ENCODE measurements at places on chromosomes 16 and 17.

DNA sequence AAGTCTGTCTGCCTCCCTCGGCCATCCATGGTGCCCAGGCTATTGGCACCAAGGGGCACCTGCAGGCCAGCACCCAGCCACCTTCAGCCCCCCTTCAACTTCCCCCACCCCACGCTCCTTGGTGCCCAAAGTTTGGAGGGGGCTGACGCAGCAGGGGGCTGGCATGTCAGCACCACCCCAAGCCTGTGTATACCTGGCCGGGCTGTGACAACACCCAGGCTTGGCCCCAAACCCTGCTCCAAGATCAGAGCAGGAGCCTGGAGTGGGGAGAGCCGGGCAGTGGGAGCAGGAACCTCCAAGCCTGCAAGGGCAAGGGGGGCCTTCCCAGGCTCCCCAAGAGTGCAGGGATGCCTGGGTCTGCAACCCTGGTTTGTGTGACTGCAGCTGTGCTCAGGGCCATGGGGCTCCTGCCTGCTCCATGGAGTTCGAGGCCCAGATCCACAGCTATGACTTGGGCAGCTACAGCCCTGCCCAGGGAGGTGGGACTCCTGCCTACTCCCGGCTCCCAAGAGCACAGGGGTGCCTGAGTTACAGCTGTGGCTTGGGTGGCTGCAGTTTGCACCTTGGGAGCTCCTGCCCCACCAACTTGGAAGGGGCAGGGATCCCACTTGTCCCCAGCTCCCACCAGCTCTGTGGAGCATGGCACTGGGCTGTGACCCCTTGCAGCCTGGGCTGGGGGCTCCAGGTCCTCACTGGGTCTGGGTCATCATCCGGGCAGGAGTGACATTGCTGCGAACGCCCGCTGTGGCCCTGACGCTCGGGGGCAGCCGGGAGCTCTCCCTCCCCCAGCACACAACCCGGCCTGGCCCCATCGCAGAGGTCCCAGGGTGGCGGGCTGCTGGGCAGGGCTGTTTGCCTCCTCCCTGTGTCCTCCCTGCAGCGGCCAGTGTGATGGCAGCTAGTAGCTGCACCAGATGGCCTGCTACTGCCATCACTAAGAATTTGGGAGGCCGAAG lies 175.5 kb upstream of the SDK2 start:
- no peak for DNase-seq

DNA sequence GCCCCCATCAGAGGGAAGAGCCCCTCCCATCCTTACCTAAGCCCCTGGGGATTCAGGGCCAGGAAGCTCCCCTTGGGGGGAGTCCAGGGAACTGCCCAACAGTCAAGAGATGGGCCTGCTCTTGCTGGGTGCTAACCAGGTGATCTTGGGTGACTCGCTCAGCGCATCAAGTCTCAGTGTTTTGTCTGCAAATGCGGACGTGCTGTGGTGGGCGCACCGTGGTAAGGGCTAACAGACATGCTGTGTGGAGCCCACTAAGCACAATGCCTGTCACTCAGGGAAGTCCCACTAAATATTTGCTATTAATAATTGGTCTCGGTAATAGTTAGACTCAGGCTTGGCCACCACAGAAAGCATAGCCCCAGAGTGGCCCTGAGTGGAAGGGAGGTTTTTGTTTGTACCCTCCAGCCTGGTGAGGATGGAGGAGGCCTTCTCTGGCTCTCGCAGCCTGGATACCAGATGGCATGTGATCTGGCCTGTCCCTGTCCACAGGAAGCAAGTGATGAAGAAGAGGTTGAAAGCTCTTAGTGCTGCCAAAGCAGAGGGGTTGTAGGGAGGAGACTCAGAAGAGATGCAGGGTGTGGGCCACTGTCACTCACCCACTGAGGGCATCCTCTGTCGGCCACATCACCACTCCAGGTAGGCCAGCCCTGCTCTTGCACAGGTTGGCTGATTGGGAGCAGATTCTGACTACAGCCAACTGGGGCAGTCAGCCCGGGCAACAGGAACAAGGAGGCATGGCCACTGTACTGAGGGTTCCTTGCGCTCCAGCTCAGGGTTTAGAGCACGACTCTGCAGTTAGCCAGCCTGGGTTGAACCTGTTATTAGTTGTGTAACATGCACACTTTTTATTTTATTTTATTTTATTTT lies 69.8 kb upstream of the KSR1 start:
- no peak for DNase-seq

DNA sequence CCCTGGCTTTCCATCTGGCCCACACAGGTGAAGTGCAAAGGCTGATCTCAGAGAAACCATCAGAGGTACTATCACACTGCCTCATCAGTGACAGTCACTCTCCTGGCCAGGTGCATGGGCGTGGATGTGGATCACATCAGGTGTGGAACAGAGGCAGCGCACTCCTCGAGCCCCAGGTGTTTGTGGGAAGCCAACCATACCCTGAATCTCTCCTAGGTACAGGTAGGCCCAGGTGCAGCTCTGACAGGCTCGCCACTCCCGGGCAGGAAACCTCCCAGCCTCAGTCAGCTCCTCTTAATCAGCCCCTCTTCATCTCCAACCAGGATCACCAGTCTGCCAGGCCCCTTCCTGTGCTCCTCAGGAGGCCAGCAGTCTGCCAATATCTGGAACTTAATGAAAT lies 31.7 kb downstream of the TLE7 start:
- no peak for DNase-seq

DNA sequence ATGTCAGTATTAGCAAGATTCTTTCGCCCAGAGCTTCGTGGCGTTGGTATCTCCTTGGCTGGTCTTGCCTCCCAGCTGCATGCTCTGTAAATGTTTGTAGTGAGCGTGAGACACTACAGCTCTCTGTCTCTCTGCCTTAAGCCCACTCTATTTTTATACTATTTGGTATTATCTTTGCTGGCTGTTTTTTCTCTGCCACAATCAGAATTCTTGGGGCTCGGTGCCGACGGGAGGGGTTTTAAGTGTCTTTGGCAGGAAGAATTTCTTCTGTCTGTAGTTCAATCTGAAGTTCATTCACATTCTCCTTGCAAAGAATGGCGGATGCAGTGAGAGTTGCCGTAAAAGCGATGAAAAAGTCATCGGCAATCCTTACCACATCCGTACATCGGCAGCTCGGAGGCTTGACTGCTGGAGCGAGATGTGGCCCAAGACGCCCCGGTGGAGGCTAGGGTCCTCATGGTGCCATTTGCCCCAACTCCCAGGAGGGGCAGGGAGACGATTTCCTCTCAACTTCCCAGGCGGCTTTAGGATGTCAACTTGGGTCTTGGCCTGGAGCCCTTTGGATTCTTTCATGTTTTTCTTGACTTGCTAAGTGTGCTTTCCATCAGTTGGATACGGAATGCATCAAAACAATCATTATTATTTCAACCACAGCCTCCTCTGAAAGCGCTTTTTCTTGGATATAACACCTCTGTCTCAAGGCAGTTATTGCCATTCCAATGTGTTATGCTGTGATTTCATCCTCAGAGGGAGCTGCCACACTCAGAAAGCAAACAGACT lies 132.3 kb upstream of the SDK2 start:
- no peak for DNase-seq

DNA sequence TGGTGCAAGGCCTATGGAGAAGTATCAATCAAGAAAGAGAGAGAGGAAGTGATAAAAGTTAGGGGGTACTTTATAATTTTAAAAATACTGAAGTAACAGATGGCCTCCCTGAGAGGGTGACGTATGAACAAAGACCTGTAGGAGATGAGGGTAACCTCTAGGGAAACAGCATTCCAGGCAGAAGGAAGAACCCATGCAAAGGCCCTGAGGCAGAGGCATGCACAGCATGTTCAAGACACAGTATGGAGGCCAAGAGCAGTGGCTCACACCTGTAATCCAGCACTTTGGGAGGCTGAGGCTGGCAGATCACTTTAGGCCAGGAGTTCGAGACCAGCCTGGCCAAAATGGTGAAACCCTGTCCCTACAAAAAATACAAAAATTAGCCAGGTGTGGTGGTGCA lies 192.6 kb upstream of the AXIN2 start:
- no peak for DNase-seq

DNA sequence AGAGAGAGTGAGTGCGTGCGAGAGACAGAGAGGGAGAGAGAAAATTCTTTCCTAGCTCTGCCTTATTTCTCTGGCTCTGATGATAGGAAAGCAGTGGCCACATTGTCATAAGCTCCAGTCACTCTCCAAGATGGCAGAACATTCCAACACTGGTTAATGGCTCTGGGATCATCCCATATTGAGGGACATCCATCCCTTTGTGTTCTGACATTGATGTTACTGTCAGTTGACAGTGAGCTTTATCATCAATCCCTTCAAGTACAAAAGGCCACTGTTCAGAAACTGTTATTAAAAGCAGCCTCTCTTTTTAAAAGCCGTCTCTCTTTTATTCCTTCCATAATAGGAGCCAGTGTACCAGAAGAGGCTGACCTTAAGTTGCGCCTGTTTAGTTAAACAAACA lies 1084.9 kb upstream of the RBFOX1 start:
- DNase-seq, result no peak

DNA sequence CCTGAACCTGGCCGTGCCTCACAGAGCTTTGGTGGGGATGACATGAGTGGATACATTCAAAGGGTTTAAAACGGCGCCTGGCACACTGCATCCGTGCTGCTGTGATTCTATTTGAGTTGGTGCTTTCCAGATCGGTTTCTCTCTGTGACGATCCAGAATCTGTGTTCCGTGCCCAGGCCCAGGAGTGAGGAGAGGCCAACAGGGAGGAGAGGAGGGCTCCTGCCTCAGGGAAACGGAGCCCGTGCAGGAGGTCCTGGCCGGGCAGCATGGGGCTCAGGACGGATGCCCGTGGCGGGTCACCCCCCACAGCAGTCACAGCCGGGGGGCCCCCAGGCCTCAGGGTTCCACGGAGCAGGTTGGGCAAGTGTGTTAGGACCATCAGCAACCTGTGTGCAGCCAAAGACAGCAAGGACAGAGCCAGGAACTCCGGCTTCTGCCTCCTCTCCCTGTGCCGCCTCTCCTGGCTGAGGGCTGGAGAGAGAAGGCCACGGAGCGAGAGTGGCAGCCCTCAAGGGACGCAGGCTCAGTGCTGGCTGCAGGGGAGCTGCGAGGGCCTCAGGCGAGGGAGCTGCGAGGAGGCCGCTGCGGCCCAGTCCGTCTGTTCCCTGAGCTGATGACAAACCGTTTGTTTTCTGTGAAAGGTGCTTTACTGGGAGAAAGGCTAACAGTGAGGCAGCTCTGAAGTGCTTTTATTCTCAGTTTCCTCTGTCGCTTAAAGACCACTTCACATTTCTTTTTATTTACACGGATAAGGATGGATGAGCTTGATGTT lies 99.3 kb downstream of the METRNL start:
- DNase-seq, result no peak

DNA sequence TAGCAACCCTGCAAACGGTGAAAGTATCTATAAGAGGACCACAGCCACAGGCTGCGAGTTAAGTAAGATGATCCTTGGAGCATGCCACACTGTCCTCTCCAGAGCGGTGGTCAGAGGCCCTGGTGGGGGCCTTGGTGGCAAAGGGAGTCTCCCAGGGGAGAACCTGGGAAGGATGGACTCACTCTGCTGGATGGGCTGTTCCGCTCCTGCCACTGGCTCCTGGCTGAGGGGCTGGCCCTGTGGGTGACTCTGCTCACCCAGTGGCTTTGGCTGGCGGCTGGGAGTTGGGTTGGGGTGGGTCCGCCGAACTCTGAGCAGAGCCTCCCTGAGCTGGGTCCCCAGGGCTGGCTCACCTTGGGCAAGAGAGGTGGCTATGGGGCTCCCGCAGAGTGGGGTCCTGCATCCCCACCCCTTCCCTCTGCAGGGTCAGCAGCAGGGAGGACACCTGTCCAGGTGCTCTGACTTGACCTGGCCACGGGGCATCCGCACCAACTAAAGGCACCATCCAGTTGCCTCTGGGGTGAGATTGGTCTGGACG lies 7.3 kb downstream of the CDK5R1 start:
- DNase-seq, result no peak

DNA sequence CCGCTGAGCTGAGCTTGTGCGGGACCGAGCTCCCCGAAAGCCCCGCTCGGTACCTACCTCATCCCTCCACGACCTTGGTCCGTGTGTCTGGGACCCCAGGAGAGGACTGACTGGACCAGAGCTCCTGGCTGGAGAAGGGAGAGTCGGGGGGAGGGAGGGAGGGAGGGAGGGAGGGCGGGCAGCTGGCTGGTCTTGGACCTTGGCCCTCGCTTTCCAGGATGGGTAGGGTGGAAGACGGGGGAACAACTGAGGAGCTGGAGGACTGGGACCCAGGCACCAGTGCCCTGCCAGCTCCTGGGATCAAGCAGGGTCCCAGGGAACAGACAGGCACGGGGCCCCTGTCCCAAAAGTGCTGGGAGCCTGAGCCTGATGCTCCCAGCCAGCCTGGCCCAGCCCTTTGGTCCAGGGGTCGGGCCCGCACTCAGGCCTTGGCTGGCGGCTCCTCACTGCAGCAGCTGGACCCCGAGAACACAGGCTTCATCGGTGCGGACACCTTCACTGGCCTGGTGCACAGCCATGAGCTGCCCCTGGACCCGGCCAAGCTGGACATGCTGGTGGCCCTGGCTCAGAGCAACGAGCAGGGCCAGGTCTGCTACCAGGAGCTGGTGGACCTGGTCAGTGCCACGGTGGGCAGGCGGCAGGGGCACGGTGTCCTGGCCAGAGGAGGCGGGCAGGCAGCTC lies 553 bp downstream of the RHBDL1 start:
- DNase-seq, result no peak

DNA sequence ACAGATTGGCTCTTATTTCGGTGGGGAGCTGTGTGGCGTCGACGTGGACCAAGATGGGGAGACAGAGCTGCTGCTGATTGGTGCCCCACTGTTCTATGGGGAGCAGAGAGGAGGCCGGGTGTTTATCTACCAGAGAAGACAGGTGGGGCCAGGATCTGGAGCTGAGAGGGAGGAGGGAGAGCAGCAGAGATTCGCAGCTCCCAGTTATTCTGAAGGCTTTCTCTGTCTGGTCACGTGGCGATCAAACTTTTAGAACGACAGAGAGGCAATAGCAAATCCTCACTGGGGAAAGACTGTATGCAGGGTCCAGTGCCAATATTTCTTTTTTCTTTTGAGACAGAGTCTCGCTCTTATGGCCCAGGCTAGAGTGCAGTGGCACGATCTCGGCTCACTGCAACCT lies 22.2 kb downstream of the ITGAL start:
- DNase-seq, result no peak

GRCh38 chr16:48687421-48688038 lies 77.5 kb upstream of the N4BP1 start:
- DNase-seq, result no peak

DNA sequence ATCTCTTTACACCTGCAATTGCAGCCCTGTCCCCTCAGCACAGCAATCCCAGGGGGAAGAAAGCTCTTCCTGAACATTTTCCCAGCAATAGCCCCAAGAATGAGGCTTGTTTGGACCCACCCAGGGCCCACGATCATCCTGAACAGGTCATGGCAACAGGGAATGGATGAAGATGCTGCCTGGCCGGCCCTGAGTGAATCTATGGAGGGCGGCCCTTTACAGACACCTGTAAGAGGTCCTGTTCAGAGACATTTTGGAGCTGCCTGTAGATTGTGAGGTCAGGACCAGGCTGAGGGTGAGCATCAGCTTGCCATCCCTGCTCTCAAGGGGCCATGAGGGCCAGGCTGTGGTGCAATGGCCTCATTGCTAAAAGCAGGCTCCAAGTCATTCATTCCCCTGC lies 69.1 kb downstream of the COG7 start:
- no peak for DNase-seq

DNA sequence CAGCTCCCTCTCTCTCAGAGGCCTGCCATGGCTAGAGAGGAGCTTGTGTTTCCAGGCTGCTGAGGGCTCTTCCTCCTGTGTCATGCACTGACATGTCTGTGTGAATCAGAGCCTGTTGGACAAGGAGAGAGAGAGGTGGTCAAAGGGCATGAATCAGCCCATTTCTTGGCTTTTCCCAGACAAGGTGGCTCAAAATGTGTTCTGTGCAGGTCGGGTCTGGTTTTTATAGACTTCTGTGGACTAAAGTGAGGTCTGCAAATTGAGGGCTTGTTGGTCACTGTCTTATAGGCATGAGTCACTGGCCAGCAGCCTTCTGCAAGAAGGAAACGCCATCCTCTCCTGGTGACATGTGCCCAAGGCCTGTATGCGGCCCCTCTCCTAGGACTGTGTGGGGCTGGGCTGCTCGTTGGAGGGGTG lies 97.9 kb downstream of the FOXL1 start:
- no peak for DNase-seq
